ENCODE measurements at places on chromosomes 13 and 19.
A peak's percentile ranks its signal among the peaks of the same experiment; 100 is the strongest.

GRCh38 chr19:18869023-18869618 lies 26.8 kb downstream of the CERS1 start:
- no peak for DNase-seq

- no peak for DNase-seq
Observed at GRCh38 chr19:54430306-54431254, 15.3 kb downstream of the TTYH1 start.

GRCh38 chr13:20400774-20401173 lies 124.9 kb downstream of the CRYL1 start:
- DNase-seq, result peak; percentile 47

GRCh38 chr19:45187421-45188100 lies 9.0 kb downstream of the BLOC1S3 start:
- DNase-seq, result no peak

DNA sequence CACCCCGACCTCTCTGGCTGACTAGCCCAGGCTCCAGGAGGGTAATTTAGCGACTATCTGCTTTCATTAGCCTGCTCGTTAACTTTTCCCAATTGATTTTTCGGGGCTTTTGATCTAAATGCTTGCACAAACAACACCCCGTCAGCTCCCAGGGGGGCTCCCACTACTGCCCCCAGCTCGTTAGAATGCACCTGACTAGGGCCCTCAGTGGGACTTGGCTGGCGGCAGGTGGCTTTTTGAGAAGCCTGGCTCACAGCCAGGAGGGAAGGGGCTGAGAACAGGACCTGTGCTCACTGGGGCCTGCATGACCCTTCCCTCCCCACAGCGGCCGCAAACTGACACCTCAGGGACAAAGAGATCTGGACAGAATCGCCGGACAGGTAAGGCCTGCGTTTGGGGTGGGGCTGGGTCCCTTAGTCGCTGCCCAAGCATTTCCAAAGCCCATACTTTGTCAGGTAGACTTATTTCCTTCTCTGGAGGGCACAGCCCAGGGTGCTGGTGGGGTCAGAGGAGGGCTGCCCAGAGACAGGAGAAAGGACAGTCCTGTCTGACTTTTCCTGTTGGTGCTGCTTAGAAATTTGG lies 7.6 kb upstream of the CD79A start:
- no peak for DNase-seq

DNA sequence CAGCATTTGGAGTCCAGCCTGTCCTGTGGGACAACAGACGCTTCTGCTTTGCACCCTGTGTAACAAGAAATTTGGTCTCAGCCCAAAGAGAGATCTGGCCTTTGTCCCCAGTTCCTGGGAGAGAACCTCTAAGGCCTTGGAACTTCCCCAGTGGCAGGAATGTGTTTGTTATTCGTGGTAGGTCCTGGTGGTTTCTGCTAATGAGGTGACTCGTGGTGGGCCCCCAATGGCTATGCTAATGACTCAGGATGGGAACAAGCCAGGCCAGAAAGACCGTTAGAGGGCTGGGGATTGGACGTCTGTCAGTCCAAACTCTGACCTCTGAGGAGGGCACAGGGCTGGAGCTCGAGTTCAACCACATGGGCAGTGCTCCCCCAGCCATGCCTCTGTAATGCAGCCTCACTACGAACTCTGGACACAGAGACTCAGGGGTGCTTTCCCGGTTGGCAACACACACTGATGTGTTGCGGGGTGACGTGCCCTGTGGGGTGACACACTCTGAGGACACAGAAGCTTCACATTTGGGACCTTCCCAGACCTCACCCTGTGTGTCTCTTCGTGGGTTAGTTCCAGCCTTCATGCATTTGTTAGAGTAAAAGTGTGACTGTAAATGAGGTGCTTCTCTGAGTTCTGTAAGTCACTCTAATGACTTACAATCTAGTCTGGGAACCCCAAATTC lies 38.9 kb downstream of the TEX29 start:
- DNase-seq, result no peak

Measured in fibroblast of the aortic adventitia (primary cell).